ENCODE measurements at places on chromosomes 6 and 20.

- no peak for DNase-seq
Measured at GRCh38 chr6:137761072-137761471, 106.0 kb upstream of the TNFAIP3 start.

- no peak for DNase-seq
Measured at GRCh38 chr6:125245109-125245508, 56.7 kb downstream of the HDDC2 start.

GRCh38 chr20:46851746-46852145, 42.9 kb upstream of the EYA2 start:
- no peak for DNase-seq

- no peak for DNase-seq
Measured at GRCh38 chr6:113903666-113904330, 46.7 kb downstream of the MARCKS start.

Data from GM13976 (cell line).